Neural progenitor cell (in vitro differentiated cells): ENCODE measurements at places on chromosomes 6 and 20.

DNA sequence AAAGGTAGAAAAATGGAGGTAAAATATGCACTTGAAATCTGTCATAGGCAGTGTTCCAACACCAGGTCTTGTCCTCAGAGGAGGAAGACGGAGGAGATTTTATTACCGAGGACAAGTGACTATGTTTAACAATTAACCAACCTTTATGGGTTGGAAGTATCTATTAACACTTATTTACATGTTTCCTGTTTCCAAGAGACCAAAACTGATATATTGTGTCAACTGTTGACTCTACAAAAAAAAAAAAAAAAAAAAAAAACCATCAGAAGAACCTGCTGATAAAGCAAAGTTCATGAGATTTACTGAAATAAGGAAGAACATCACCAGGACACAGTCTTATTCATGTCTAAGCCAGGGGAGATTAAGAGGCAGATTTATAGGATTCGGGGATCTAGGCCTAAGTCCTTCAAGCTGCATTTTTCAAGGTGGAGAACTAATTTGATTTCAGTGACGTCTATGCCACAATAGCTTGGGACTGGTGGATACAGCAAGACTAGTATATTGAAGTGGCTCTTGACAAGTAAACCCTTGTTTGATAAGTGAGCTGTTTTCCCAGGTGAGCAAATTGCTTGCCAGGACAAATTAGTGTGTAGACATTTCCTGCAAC, 126.6 kb upstream of the NAA20 start:
- DNase-seq = no peak

DNA sequence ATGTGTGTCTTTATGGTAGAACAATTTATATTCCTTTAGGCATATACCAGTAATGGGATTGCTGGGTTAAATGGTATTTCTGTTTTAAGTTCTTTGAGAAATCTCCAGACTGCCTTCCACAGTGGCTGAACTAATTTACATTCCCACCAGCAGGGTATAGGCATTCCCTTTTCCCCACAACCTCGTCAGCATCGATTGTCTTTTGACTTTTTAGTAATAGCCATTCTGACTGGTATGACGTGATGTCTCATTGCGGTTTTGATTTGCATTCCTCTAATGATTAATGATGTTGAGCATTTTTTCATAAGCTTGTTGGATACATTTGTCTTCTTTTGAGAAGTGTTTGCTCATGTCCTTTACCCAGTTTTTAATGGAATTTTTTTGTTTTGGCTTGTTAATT, 5.3 kb upstream of the TASP1 start:
- no peak for DNase-seq

GRCh38 chr6:145749632-145750031, 14.3 kb upstream of the EPM2A start:
- DNase-seq = no peak

DNA sequence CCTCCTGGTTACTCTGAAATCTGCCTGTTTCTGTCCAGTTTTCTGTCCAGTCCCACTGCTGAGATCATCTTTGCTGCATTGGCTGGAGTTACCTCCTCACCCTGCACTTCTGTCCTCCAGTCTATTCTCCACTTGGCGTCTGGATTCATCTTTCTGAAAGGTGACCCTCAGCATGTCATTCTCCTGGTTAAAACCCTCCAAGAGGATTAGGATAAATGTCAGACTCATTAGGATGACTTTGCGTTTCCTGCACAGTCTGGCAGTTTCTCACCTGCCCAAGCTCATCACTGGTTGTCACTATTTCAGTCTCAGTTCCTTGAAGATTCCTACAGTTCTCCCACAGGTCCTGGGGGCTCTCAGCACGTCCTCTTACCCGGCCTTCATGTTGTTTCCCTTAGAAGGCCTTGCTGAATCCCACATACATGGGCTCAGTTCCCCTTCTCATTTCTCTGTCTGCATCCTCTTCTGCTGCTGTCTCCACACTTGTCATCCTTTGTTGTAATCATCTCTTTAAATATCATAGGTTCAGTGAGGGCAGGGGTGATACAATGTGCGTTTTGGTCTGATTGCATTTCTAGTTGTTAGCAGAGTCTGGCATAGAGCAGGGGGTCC, 374.8 kb downstream of the QKI start:
- DNase-seq = no peak

- DNase-seq = no peak
Measured at GRCh38 chr6:70379473-70380013, 33.8 kb upstream of the FAM135A start.

DNA sequence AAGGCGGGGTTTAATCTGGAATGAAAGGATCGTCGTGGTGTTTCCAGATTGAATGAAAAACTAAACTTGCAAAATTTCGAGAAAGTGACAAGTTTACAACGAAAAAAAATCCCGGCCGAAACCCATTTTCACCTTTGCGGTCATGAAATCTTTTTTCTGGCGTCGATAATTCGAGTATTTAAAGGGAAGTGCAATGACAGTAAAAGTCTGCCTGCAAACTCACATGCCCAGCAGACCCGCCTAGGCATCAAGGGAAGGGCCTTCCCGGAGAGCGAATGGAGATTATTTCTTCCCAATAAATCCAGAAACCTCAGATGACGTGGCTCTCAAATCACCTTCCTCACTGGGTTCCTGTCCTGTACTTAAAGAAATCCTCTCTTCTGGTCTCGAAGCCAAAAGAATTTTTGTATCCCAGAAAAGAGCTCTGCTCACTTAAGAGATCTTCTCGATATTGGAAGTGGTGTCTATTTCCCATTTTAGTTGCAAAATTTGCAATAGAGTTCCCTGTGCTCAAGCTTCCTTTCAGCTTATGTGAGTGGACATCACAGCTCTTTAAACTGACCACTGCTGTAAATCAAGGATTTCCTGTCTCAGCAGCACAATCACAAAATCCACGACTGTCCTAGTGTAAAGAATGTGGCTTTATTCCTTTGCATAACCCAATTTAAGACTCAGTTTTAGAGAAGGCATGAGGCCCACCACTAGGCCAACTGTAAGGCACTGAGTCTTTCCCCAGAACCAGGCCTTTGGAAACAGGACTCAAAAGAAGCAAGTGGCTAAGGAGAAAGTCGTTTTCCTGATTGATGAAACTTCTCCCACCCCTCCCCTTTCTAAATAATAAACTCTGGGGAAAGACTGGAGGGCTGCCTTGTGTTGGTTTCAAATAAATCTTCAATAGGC, 3.9 kb downstream of the OLIG3 start:
- DNase-seq = peak; percentile 27

DNA sequence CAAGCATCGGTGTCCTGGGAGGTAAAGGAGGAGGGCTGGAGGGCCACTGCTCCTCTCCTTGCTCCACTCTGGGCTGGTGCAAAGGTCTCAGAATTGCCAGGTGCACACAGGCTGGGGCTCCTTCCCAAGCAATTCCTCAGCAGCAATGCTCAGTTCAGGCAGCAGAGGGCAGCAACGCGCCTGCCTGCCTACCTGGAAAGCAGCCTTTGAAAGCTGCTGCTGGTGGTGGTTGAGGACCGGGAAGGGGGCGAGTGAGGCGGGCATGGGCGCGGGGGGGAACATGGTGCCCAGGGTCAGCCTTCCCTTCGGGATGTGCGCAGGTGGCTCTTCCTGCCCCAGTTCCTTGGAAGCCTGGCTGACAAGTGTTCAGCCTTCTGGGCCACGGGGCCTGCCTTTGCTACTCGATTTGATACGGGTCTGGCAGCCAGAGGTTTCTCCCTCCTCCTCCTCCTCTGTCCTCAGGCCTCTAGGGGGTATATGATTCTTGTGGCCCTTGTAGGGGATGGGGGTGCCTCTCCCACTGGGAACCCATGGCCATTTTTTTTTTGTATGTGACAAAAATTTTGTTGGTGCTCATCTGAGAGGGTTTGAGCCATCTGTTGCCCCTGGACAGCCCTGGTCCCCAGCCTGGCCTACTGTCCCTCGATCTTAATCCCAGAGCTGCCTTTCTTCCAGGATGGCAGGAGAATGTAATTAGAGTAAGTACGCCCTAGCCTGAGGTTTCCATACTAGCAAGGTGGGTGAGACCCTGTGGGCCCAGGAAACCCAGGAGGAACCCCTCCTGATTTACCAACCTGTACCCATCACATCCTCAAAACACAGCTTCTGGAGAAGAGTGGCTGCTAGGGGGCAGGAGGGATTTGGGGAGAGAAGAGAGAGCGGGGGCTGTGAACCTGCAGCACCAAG, 20.1 kb downstream of the MRPS18A start:
- DNase-seq = peak; percentile 84

- DNase-seq = no peak
Measured at GRCh38 chr6:169868458-169868857, 117.0 kb downstream of the ERMARD start.

DNA sequence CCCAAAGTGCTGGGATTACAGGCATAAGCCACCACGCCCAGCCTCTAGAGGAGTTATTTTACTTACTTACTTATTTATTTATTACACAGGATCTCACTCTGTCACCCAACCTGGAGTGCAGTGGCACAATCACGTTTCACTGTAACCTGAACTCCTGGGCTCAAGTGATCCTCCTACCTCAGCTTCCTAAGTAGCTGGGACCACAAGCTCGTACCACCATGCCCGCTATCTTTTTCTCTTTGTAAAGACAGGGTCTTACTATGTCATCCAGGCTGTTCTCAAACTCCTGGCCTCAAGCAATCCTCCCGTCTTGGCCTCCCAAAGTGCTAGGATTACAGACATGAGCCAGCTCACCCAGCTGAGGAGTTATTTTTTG, 1.6 kb upstream of the TRIB3 start:
- no peak for DNase-seq

DNA sequence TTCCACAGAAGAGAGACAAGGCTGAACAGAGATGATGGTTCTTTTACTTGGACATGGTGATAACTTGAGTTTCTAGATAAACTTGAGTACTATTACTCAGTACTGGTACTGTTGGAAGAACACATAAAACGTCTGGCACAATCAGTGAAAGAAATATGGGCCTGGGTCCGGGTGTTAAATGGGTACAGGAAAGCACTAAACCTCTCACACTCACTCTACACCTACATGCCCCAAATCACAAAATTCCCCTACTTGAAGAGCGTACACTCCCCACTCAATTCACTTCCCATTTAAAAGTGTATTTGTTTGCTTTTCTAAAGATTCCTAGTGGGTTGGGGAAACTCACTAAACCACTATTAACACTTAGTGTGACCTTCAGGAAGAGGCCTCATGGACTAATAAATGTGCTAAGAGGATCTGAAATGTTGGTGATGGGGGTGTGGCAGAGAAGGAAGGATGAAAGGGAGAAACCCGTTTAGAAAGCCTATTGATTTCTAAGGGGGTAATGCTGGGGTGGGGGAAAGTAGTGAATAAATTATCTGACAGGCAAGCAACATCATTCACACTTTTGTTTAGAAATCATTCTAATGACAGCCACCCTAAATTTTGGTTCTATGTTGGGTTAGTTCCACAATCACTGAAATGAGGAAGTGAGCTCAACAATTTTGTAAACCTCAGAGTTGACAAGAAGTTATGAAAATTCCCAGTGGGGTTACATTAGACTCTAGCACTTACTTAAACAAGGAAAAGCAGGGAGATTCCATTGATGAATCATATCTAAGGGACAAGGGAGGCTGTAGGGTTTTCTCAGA, 222.6 kb upstream of the MARCKS start:
- DNase-seq = no peak

DNA sequence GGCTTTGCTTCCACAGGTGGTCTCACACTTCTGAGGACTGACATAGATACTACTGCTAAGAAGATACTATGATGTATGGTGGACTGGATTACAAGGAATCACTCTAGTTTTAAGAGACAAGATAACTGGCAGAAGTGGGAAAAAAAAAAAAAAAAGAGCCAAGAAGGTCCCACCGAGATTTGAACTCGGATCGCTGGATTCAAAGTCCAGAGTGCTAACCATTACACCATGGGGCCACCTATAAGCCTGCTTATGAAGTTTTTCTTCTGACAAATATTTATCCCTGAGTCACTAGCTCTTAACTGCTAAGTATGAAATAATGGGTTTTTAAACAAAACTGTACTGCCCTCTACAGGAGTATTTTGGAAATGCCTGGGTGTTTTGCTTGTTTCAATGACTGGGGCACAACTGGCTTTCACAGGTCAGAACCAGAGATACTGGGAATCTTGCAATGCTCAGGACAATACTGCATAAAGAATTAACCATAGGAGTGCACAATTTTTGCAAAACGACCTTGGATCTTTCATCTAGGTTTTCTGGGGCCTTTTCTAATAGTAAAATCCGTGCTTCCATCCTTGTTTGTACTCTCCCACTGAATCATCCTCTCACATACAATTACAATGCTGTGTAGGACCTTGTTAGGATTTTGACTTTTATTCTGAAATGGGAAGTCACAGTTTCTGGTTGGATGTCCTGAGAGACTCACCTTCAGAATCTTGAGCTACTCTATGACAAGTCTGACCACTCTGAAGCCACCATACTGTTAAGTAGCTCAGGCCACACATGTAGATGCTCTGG, 116.3 kb downstream of the OR2B2 start:
- peak; percentile 79 for DNase-seq

DNA sequence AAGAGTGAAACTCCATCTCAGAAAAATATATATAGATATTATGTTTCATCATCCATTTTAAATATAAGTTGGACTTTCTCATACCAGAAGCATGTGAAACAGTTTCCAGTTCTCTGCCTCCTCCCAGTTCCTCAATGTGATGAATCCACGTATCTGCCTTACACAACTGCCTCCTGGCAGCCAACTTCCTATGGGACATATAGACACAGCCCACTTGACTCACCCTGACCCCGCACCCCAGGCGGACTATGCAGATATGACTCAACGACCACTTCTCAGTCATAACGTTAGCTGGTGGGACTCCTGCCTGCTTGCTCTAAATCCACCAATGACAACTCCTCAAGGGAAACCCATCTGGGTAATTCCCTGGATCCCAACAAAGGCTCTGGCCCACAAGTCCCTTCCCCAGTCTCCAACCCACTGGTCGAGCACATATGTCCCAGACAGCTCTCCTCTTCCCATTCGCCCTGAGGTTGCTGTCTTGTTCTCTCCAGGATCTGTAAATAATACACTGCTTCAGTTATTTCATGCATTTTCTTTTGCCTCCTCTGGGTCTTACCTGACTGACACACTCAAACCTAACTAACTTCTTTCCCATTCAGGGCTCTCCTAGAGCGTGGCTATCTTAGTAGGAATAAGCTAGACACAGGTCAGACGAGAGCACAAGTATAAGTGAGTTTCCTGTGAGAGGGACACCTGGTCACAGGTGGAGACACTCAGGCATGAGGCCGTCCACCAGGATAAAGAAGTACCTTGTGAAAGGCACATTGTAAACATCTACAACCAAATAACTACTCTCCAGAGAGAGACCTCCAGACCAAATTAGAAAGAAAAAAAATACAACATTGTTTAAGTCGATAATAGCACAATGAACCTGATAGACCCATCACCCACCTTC, 548.5 kb downstream of the CD83 start:
- DNase-seq = no peak

GRCh38 chr20:35200267-35200666, 26.2 kb upstream of the MMP24 start:
- DNase-seq = no peak

- DNase-seq = no peak
Measured at GRCh38 chr6:34243901-34244884, 4.6 kb downstream of the SMIM29 start.
